ENCODE measurements at places on chromosomes 5 and 9.

DNA sequence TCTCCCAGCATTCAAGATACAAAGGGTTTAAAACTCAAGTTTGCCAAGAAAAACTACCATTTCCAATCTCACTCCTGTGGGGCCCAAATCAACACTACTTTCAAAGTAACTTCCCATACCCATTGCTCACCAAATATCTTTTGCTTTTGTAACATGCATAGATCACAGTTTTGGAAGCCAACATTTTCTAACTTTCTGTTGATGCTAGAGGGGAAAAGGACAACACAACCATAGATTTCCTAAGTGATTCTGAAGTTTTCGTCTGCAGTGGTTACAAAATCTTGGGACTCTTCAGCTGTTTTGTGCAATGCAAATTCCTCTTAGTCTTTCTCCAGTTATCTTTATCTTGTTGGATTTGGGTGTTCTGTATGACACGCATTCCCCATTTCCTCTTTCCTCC, 94.1 kb upstream of the PAPPA start:
- no peak for DNase-seq

DNA sequence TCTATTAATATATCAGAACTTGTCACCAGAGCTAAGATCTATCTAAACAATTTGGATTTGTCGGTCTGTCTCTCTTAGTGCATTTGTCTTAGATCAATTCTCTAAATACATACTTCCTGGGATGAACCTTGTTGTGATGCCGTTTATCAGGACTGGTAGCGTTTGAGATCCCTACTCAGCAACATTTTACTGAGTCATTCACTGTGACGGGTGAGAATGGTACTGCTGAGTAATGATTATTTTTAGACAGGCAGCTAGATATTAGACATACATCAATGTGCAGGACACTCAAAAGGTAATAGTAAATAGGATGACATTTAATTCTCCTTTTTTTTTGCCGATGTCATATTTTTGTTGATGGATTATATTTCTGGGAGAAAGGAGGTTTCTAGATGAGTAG, 209.0 kb downstream of the CSNK1G3 start:
- no peak for DNase-seq

DNA sequence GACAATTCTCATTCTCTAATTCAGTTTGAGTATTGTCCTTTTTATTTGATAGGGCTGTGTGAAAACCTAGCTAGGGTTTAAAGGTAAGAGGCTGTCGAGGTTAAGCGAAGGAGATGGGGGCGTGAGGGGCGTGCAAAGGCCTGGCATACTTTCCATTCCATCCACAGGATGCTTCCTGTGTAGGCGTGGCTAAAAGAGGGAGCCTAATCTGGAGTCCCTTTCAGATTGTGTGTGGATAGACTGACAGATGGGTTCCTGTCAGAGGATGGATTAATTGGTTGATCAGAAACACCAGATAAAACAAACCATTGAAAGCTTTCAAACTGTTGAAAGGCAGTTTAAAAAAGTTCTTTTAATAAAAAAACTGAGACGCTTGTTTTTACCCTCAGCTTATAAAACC, 1.1 kb upstream of the ELL2 start:
- no peak for DNase-seq

- DNase-seq, result no peak
Observed at GRCh38 chr9:124206391-124206790, 51.4 kb upstream of the NEK6 start.

DNA sequence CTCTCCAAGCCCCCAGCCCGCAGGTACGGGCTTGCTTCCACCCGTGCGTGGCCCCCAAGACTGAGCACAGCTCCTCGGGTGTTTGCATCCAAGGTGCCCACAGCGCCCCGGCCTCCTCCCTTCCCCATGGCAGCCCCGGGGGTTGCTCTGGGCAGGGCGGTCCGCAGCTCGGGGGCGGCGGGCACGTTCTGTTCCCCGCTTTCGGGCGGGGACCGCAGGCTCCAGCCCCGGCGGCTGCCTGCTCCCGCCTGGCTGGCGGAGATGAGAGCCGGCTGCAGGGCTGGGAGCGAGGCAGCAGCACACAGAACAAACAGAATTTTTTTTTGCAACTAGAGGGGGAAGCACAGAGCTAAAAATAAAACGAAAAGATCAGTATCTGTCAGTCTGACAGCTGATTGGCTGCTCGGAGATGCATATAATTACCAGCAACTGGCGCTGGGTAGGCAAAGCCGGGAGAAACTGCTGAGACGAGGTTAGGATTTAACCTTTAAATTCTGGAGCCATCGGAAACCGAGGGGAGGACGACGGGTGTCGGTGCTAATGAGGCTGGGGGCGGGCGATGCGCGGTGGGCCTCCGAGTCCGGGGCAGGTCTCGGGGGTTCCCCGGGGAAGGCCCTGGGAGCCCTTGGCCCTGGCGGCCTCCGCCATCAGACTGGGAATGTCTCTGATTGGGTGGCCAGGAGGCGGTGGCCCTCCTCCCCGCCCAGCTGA, 142.7 kb upstream of the IER5L start:
- no peak for DNase-seq

DNA sequence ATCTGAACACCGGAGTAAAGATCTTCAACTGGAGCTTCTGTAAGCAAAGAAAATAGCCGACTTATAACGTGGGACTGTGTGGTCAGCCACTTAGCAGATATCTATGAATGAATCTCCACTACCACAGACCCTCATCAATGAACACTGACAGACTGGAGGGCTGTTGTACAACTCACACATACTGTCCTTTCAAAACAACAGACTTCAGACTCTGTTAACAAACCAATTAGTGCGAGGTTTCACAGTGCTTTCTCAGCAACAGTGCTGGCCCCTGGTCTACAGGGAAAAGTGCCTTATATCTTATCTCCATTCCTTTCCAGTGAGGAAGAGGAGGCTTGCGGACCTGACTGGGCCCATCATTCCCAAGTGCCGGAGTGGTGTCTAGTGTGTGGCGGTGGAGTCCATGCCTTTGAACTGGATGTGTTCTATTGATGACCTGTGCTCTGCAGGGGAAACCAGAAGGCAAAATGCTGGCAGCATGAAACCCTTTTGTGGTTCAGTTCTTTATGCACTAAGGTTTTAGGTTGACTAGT, 33.8 kb downstream of the TSTD2 start:
- no peak for DNase-seq

DNA sequence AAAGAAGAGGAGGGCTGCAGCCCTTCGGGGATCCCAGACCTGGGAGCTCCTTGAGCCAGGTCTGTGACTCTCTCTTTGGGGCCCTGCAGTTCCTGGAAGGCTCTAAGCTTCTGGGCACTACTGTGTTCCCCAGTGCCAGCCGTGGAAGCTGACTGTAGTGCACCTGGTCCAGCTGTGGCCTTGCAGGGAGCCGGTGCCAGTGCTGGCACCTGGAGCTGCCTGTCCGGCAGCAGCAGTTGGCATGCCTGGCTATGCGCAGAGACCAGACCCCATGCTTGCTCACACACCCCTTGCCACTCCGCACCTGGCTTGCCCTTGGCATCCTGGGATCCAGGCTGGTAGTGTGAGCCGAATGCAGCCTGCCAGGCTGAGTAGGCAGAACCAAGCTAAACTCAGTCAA, 91.0 kb upstream of the PUM3 start:
- DNase-seq, result no peak

DNA sequence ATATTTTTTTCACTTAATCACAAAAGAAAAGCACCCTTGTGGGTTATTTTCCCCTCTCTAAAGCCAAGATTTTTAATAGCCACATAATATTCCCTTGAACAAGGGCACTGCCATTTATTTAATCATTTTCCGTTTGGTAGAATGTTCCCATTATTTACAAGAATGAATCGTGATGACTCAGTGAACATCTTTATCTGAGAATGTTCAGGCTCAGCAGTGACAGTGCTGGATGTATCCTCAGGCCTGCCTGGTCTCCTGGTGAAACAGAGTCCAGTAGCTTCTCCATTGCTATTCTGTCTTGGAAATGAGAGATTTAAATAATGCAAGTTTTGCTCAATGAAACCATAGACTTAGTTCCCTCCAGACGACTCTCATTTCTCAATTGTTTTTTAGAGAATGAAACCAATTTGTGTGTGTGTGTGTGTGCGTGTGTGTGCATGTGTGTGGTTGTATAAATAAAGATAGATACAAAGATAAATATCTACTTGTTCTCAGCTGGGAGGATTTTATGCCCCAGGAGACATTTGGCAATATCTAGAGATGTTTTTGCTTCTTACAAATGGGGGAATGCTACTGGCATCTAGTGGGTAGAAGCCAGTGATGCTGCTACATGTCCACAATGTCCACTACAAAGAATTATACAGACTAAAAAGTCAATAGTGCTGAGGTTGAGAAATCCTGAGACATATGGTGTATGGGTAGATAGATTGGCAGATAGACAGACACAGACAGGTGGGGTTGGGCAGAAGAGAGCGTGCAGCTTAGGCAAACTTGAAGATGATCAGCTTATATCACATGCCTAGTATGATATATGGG, 55.0 kb downstream of the PAPPA start:
- no peak for DNase-seq

GRCh38 chr9:94767331-94768072, 41.0 kb downstream of the AOPEP start:
- no peak for DNase-seq

DNA sequence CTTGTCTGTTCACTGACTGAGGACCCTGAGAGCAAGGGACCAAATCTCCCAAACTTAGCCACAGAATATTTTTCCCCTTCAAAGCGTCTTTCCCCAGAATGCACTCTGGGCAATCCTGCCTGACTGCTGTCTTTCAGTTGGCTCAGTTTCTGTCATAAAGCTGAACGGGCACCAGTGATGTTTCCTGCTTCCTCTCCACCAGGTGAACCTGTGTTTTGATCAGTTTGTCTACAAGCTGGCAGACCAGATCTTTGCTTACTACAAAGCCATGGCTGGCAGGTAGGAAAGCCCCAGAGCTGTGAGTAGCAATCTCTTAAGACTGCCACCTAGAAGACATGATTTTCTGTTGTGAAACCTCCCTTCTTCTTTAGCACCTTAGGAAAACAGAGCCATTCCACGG, 61.8 kb downstream of the CYFIP2 start:
- no peak for DNase-seq

DNA sequence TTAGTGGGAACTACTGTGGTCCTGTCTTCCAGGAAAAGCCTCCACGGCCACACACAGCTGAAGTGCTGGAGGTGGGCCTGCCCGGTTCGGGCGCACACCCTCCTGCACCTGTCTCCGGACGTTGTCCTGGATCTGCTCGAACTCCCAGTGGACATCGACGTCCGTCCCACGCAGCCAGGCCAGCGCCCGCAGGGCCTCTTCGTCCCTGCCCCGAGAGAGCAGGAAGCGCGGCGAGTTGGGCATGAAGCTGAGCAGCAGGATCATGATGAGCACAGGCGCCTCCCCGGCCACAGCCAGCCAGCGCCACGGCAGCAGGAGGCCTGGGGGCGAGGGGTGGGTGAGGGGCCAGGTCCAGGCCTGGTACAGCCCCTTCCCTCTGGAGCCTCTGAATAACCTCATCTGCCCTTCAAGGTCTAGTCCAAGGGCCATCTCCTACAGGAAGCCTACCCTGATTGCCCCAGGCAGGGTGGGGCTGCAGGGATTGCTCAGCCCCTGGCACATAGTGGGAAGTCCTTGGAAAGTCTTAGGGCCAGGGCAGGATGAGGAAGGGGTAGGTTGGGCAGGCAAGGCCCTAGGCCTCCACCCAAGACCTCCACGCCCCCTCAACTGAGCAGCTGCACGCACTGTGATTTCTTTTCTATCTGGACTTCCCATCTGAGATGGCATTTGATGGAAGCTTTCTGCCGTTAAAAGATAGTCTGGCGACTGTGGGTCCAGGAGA, 3.4 kb downstream of the SLC2A6 start:
- DNase-seq, result no peak

DNA sequence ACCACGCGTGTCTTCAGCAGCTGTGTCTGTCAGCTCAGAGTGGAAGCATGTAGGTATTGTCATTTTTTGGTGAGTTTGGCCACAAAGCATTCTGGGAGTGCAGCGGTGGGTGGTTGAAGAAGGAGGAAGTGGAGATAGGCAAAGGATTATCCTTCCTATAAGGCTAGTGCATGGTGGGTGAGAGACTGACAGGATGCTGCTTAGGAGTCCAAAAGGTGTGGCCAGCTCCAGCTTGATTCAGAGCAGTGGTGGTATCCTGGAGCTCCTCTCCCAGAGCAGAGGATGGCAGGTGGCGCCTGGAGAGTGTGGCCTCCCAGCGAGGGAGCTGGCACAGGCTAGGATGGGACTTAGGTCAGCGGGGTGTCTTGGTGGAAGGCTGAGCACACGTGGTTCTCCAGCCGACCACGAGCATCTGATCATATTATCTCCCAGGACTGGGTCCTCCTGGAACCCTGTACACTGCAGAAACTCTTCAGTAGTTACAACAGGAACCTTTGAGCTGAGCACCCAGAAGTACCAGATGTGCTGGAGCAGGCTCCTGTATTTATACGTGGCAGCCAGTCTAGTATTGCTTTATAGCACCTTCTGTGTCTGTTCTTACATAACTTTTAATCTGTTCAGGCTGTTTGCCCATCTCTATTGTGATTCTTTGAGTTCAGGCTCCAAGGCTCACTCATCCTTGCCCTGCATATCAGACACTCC, 29.6 kb downstream of the MAML1 start:
- no peak for DNase-seq

- DNase-seq, result no peak
Observed at GRCh38 chr9:134996591-134997530, 79.1 kb upstream of the FCN1 start.

DNA sequence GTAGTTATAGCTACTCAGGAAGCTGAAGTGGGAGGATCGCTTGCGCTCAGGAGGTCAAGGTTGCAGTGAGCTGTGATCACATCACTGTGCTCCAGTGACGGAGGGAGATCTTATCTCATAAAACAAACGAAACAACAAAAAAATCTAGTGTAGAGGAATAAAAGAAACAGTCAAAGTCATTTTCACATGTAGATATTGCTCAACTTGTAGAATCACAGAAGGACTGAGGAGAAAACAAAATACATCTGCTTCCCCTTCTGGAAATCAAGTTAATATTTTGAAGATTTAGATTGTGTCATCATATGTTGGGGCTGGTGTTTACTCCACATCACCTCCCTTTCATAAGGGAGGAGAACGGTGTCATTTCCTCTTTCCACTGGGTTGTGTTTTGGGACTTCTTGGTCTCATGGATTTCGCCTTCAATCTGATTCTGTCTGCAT, 8.2 kb upstream of the SLC46A2 start:
- DNase-seq, result no peak

- DNase-seq, result no peak
Observed at GRCh38 chr9:112654282-112654681, 63.6 kb downstream of the INIP start.

- DNase-seq, result no peak
Observed at GRCh38 chr9:107274953-107275422, 8.1 kb upstream of the RAD23B start.

GRCh38 chr9:79764374-79764773, 192.6 kb downstream of the TLE4 start:
- no peak for DNase-seq
